ENCODE measurements at places on chromosomes 3 and 15.
A peak's percentile ranks its signal among the peaks of the same experiment; 100 is the strongest.

DNA sequence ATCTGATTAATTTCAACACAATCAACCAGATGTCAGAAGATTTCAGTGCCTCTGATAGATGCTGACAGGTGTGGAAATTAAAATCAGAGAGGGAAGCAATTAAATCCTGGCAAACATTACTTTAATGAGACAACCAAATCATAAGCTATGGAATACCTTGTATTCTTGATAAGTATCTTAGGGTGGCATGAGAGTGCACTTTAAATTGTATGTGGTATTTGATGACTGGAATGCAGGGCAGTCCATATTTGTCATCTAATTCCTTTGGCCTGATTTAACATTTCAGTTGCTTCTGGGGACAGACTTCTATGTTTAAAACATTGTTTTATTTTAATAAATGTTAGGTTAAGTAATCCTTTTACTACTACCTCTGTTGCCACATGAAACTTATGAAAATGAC lies 184.1 kb downstream of the LPP start:
- peak; percentile 55 for DNase-seq

DNA sequence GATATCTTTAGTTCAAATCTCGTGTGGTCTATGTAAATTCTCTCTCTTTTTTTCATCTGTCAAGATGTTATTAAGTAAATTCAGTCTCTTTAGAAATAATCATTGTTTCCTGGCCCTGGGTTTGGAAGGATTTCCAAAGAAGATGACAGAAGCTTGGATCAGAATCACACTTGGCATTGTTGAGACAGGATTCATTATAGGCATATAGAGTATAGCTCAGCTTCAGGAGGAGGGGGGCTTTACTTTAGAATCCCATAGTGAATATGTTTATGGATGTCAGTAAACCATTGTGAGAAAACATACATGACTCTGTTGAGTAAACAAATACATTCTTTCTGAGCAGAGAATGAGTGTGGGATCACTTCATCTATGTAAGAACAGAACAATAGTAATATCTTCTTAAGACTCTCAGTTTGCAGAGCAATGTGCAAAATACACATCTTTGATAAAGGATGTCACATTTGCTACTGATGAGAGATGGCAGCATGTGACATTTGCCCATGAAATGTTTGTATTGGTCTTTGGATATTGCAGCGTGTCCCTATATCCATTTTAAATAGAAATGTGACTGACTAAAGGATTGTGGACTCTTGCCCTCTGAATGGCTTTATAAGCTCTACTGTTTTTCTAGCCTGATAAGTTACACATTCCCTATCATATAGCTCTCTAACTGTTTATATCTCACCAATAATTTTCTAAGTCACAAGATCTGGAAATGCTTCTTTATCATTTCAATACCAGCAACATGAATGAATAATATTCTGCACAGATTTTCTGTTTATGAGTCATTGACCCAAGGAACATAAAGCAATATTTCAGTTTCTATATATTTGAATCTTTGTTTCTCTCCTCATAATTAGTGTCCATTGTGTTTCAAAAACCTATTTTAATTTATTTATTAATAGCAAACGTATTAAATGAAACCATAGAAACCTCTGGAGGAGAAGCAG lies 95.6 kb upstream of the THRB start:
- peak; percentile 31 for DNase-seq

DNA sequence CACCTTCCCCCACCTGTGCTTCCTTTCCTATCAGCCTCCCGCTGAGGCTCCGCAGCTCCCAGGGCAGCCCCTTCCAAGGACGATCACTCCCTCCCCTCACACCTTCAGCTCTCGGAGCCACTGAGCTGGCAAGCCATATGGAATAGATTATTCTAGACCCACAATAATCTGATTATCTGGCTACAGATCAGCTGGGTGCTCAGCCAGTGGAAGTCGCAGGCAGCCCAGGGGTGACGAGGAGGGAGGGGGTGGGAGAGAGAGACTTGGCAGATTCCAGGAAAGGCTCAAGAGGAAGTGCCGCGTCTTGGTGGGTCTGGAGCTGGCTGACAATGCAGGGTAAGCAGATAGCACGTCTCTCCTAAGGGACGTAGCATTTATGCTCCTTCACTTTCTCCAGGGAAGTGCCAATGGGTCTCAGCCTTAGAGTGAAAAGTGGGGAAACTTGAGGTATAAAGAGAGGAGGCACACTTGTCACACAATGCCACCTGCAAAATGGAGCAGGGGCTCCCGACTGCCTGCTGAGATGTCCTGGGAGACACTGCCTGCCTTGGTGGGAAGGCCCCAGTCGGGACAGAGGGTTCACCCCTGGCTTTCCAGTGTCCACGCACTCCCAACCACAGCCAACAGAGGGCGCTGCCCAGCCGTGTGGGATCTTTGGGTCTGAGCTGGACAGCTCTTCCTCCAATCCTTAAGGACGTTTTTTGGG lies 9.4 kb upstream of the MESP1 start:
- DNase-seq: peak; percentile 68

DNA sequence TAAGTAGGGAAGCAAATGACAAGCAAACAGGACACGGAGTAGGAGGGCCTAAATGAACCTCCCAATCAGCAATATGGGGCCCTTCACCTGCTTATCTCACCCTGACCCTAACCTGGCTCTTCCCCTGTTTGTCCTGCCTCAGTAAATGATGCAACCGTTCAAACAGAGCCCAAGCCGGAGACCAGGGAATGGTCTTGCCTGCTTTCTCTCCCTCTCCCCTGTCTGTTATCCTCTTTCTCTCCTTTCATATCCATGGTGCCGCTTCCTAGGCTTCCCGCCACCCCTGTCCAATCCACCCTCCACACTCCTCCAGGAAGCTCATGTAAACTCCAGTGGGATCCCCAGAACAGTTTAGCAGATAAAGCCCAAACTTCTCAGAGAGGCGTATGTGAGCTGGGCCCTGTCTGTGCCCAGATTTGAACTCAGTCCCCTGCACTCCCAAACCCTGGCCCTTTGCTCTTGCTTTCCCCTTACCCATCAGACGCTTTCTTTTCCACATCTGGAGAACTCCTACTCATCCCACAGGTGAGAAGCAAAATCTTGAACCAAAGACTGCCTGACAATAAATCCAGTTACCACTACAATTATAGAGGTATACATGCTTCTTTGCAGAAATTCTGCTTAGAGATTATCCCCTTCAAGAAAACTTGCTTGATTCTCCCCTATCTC lies 45.7 kb upstream of the STT3B start:
- no peak for DNase-seq

GRCh38 chr3:161552984-161553560 lies 56.5 kb downstream of the OTOL1 start:
- no peak for DNase-seq

GRCh38 chr3:64216274-64217147 lies 8.8 kb downstream of the PRICKLE2 start:
- DNase-seq: peak; percentile 76

DNA sequence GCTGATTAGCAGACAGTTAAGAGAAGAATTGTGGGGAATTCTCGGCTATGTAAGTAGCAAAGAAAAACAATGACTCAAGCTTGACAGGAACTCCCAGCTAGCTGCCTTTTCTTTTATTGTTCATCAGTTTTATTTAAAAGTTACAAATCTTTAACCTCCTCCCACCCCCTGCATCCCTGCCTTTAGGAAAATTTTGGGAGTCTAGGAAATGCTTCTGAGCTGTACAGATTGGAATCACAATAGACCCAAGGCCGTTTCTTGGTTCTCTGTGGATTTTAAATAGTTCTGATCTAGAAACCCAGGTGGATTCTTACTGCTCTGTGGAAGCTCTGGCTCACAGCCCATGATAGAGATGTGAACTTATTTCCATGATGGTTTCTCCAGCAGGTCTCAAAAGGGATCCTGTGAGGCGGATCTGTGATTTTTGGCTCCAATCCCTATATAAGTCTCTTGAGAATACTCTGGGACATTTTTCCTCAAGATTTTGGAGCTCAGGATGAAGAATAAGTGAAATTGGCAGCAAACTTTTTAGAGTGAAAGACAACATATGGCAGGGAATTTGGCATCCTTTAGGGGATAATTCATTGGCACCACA lies 312.3 kb downstream of the EPHA3 start:
- peak; percentile 58 for DNase-seq

DNA sequence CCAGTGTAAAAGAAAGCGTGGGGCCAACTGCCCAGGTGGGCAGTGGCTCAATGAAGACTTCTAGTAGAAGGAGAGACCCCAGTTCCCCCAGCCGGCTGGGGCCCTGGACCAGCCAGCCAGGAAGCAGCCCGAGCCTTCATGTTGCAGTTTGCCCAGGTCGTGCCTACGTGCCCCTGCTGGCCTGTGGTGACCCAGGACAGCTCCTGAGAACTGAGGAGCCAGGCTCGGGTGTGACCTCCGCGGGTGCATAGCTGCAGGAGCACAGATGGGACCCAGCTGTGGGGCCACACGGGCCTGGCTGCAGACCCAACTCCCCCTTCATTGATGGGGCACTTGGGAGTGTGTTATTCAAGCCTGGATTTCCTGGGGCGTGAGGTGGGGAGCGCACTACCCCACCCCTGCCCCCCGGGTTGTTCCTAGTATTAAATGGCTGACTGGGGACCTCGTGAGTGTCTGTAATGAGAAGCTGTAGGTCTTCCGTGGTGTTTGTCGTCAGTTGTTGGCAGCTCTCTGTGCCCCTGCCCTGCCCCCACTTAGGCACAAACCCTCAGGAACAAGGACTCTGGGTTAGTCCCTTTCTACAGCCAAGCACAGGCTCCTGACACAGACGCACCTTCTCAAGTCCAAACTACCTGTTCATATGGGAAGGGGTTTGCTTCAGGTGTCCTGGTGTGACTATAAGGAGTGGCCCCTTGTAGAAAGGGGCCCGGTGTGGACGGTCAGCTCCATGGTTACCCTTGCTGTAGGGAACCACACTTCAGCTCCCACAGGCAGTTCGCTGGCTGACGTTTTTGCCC lies 39.1 kb downstream of the IDH2 start:
- no peak for DNase-seq

GRCh38 chr15:75921732-75922703 lies 18.3 kb downstream of the FBXO22 start:
- DNase-seq: peak; percentile 66

GRCh38 chr3:58627941-58628340 lies 38.6 kb downstream of the FAM3D start:
- no peak for DNase-seq

- no peak for DNase-seq
Observed at GRCh38 chr15:61327019-61327631, 98.0 kb upstream of the RORA start.

DNA sequence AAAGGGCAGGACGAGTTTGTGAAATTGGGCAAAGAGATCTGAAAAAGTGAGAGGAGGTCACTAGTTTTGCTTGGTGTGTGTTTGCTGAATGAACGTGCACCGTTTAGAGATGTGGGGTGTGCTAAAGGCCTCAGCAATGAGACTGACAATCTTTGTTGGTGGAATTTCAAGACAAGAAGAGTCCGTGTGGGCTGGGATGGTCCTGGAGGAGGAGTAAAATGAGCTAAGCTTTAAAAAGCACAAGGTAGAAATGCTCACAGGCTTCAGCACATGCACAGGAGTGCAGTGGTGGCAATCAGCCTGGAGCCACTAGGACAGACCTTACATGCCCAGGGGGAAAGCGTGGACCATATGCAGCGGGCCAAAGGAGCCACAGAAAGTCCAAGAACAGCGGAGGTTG lies 1.5 kb upstream of the CPLX3 start:
- no peak for DNase-seq

GRCh38 chr15:40088929-40089755 lies 19.5 kb downstream of the BMF start:
- DNase-seq: peak; percentile 82

DNA sequence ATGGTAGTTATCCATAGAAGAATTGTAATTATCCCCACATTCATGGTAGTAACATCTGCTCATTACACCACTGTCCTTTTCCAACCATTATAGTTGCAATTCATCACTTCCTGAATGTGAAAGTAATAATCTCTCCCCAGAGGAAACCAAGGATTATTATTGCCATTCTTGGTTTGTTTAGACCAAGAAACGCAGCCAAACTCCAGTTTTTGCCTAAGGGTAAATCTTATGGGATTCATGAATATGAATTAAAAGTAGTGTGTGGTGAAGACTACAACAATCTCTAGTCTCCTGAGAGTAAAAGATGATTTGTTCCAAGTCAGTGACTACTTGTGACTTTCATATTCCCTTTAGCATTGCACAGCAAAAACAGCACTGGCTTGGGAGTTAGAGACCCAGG lies 45.7 kb upstream of the ABI3BP start:
- peak; percentile 68 for DNase-seq

- DNase-seq: peak; percentile 9
Observed at GRCh38 chr3:72810659-72811434, 37.4 kb downstream of the SHQ1 start.

GRCh38 chr15:42138411-42138810 lies 18.0 kb downstream of the PLA2G4F start:
- no peak for DNase-seq

GRCh38 chr3:11246663-11246970 lies 25.6 kb upstream of the ATG7 start:
- no peak for DNase-seq

DNA sequence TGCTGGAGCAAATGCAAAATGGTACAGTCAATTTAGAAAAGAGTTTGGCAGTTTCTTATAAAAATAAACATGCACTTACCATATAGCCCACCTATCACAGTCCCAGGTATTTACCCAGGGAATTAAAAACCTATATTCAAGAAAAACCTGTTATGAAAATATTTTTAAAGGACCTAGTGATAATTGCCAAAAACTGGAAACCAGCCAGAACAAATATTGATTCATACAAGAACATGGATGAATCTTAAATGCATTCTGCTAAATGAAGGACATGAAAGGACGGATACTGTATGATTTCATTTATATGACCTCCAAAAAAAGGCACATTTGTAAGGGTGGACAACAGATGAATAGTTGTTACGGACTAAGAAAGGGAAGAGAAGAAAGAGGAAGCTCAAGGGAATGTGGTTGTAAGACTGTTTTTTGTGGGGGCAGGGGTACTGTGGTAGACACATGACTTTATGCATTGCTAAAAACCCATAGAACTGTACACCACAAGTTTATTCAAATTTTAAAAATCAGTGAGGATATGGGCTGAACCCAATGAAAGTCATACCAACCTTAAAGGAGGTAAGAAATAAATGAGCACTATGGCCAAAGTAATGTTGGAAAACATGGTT lies 61.0 kb downstream of the ZBBX start:
- DNase-seq: no peak

DNA sequence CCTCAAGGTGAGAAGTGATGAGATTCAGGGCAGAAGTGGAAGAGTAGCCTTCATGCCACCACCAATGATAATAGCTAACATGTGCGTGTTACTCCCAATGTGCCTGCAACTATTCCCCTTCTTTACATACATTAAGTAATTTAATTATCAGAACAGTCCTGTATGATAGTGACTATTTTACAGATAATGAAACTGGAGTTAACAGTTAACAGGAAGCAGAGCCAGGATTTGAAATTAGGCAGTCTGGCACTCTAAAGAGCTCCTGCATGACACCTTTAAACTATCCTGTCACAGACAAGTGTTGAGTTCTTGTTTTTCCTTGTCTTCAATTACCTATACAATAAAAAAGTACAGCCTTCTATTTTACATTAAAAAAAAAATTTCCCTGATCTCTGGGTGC lies 148.8 kb downstream of the LEKR1 start:
- no peak for DNase-seq
